AG08396 (cell line): ENCODE measurements at places on chromosomes 7 and 10.
A peak's percentile ranks its signal among the peaks of the same experiment; 100 is the strongest.

- DNase-seq: no peak
Measured at GRCh38 chr10:105967256-105967655, 1197.2 kb downstream of the SORCS1 start.

DNA sequence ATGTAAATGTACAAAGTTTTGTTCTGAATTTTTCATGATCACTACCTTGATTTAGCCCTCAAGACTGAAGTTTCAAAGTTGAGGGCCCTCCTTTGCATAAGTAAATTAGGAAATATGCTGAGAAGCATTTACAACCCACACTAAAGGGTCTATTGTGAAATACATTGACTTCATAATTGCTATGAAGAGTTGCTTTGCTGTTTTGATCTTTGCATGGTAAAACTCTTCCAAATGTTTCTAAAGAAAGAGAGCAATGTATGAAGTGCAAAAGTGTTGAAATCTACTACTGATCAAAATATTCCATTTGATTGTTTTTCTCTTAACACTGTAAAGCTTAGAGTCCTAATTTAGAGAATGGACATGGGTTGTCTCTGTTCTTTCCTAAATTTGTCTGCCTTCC lies 77.2 kb downstream of the C7orf25 start:
- DNase-seq: no peak

GRCh38 chr10:15426558-15426957 lies 55.5 kb upstream of the FAM171A1 start:
- DNase-seq: no peak

- DNase-seq: peak; percentile 2
Measured at GRCh38 chr10:116385994-116386809, 41.4 kb upstream of the PNLIPRP3 start.

DNA sequence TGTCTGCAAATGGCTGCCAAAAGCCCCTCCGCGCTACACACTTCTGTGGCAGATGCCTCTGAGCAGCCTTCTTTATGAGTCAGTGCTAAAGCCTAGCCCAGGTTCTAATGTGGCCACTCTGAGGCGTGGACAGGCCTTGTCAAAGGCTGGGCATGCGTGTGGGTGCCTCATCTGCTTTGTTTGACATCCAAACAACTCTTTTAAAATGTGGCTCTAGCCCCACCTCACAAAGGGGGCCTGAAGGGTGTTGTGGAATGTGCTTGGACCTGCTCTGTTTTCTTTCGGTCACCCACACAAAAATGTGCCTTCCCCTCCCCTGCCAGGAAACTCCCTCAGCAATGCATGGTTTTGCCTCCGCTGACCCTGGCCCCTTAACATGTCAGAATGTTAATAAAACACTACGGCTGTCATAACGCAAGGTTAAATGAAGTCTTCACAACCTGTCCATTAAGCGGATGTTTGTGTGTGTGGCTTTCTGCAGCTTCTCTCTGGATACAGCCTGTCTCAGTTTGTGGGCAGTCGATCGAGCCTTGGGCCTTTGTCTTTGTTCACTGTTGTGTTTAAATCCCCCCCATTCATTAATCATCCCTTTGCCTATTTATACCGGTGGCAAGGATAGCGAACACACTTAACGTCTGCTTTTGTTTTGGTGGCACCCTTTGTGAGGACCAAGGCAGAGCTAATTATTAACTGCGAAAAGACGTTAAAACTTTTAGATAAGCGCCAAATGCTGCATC lies 718.9 kb downstream of the LRMDA start:
- DNase-seq: peak; percentile 21

GRCh38 chr10:71392791-71393781 lies 3.6 kb upstream of the CDH23 start:
- DNase-seq: no peak

- peak; percentile 15 for DNase-seq
Measured at GRCh38 chr7:28808796-28809533, 149.2 kb downstream of the TRIL start.

DNA sequence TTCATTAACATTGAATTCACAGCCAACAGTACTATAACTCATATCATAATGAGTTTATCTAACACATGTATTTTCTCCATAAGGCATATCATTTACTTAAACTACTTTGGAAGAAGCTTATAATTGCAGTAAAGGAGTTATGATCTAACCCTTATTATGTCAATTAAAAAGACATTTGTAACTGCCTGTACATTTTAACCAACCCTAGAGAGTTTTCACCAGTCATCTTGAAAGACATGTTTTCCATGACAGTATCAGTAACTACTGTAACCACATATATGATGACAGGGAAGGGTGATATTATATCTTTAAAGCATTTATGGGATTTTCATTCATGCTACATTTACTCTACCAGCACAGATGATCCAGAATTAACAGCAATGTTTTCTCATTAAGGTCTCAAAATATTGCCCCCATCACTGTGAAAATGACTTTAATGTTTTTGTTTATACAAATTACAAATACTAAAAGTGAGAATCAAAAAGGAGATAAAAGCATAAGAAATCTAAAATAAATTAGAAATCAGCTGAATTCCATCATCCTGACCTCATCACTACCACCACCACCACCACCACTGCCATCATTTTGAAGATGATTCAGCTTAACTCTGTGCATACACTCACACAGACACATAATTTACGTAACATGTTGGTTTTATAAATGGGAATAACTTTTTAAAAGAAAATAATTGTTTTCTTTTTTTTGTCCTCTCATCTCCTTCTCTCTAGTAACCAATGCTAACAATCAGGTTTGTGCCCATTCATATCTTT lies 53.6 kb downstream of the MKLN1 start:
- peak; percentile 12 for DNase-seq

- no peak for DNase-seq
Measured at GRCh38 chr10:29703271-29703670, 68.5 kb upstream of the SVIL start.

DNA sequence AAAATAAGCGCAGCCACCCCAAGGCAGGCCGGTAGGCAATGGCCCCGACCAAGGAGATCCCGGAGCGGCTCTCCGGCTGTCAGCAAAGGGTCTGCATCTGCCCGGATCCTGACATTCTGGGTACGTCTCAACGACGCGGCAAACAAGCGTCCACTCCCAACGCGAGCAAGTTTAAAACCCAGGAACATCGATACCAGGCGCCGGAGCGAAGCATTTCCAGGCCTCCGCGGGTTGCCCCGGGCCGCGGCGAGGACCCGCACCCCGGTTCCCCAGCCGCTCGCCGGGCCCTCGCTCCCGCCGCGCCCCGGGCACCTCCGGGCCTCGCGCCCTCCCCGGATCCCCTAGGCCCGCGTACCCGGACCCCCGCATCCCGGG lies 453 bp downstream of the URGCP start:
- DNase-seq: peak; percentile 65

DNA sequence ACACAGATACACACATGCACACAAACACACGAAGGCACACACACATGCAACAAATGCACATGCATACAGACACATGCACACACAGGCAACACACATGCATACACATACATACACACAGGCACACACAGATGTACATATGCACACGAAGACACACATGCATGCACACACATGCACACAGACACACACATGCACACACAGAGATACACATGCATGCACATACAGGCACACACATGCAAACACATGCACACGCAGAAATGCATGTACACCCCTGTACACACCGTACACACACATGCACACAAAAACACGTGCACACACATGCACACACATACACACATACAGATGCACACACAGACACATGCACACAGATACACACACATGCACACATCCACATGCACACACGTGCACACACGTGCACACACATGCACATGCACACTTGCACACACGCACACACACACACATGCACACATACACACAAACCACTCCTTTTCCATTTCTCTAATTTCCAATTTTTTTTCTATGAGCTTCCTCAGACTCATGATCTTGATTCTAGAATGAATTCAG lies 63.3 kb upstream of the CCZ1B start:
- DNase-seq: no peak

DNA sequence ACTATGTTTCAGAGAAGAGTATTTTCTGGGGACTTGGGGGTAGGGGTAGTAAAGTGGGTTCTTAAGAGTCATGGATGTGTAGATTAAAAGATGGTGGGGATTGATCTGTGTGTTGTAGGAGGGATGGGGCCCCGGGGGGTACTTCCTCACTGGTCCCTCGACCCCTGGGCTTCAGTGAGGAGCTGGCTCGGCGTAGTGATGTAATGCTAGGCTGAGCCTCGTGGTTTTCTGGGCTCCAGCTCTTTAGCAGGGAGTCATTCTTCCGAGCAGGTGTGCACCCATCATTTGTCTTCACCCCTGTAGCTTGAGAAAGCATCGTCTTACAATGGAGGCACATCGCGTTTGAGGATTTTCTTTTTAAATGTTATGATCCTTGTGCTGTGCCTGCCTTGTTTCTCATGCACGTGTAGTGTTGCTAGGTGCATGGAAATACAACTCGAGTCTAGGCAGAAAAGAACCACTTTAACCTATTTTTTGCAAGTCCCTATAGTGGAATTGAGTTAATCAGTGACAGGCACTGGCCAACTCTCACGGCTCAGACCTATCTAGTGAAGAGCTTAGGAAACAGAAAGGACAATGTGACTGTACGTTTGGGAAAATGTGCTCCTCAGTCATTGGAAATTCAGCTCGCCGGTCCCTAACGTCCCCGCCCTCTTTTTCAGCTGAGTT lies 106.1 kb upstream of the BTBD16 start:
- DNase-seq: no peak

DNA sequence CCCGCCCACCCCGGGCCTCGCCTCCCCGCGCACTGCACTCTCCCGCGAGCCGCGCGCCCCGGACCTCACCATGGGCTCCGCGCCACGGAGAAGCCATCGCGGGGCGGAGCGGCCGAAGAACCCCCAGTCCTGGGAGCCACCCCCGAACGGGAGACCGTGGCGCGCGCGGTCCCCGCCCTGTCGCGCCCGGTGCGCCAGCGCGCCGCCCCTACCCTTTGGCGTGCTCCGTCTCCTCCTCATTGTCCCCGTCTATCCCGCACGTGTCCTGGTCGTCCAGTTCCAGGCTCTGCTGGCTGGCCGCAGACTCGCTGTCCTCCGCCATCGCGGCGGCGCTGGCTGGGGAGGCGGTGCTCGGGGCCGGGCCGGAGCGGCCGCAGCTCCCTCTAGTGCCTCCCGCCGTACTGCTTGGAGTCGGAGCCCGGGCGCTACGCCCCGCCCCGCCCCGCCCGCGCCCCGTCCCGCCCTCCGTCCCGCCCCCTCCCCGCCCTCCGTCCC lies at the start of gene NMT2:
Gene NMT2, minus strand, starts transcription at position 403 of the 495 bp plus-strand sequence. Its CDS starts 81 bp downstream, at position 322.
- peak; percentile 75 for DNase-seq

- DNase-seq: no peak
Measured at GRCh38 chr10:123496996-123497660, 169.0 kb upstream of the GPR26 start.

DNA sequence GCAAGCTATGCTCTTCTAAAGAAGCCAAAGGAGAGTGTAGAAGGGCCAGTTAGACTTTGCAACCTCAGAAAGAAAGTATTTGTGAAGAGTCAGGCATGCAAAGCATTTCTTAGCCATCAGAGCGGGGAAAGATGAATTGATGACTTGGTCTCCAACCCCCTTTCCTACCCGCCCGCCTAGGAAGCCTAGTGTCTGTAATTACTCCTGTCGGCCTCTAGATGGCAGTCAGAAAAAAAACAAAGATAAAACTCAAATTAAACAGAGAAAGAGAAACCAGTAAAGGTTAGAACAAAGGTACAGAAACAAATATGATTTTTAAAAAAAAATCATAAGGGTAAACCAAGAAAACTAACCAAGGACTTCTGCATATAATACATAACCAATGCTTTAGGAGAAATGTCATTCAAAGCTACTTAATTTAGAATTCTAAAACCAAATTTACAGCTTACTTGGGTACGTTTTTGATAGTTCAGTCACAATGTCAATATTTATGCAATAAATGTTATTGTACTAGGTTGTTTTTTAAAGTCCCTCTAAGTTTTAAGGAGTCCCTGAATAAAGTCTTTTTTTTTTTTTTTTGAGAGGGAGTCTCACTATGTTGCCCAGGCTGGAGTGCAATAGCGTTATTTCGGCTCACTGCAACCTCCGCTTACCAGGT lies 97.6 kb downstream of the LYZL1 start:
- DNase-seq: peak; percentile 33

DNA sequence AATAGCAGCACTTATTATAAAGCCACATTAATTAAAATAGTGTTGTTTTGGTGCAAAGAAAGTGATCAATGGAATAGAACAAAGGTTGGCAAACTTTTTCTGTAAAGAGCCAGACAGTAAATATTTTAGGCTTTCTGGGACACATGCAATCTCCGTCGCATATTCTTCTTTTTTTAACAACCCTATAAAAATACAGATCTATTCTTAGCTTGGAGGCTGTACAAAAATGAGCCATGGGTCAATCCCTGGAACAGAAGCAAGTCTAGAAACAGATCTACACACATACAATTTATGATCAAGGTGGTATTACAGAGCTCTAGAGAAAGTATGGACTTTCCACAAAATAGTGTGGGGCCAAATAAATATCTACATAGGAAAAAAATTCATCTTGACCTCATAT lies 71.8 kb downstream of the ARHGAP21 start:
- DNase-seq: no peak

GRCh38 chr10:118955951-118956801 lies 73.3 kb upstream of the NANOS1 start:
- no peak for DNase-seq

DNA sequence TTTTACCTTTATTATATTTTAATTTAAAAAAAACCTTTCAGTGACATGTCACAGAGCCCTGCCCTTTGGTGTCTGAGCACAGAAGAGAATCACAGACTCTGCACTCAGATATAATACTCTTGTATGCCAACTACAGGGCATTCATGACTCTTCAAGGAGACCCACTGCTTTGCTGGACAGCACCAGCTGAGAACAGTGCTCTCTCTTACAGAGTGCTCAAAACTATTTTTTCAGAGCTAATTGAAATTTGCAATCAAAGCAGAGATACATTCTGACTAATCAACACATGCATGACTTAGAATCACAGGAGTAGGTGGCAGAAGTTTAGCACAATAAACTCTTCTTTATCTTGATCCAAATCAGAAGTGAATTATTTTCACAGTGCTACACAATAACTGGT lies 99.1 kb downstream of the OSBPL3 start:
- no peak for DNase-seq

GRCh38 chr7:123351516-123352505 lies 152.0 kb upstream of the SLC13A1 start:
- DNase-seq: no peak

- DNase-seq: no peak
Measured at GRCh38 chr7:111063166-111063565, 27.8 kb upstream of the LRRN3 start.

- no peak for DNase-seq
Measured at GRCh38 chr7:83155407-83155806, 7.3 kb downstream of the PCLO start.

DNA sequence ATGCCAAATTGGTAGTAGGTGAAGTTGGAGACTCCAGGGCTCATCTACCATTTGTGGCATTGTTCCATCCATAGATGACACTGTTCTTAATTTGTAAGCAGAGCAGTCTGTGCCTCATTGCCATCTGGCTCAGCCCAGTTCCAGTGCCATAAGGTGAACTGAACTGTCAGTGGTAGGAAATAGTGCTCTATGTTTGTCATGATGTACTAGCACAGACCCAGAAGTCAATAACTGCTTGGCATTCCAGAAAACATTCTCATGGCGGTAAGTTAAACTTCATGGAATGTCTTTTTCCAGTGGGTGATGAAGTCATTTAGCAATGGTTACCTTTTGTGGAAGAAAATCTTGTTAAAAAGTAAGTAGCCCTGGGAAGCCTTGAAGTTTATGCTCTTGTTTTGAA lies 302.7 kb downstream of the SUGCT start:
- peak; percentile 72 for DNase-seq

- DNase-seq: no peak
Measured at GRCh38 chr7:618539-619367, 99.1 kb upstream of the PDGFA start.
